ENCODE measurements at places on chromosomes 1 and 21.
A peak's percentile ranks its signal among the peaks of the same experiment; 100 is the strongest.

DNA sequence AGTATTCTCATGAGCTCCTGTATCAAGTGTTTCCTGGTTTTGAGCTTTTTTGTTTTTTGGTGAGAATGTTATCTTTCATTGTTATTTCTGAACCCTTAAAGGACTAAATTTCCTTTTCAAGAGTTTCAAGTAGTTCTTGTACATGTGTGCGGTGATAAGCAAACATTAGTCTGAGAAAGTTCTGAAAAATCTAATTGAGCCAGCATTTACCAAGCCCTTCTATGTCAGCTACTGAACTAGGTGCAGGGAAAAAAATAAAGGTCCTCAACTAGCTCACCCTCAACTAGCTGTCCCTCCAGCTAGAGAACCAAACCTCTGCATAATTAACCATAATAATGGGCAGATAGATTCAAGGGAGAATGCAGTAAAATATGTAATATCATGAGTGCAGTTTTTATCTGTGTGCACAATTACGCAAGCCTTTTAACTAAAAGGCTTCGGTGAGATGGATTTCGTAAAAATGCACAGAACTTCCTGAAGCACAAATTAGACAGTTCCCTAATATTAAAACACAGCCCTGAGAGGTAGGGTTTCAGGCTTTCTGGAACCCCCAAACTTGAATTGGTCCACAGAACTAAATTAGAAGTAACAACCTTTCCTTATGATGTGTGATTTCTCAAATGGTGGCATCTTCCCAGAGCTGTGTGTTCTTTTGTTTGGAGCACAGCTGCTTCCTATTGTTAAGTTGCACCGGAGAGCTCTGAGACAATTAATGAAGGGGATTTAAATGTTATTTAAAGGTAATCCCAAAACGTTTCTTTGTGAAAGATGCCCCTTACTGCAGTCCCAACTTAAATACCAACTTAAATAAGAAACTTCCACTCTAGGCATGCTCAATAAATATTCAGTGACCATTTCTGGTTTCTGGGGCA is 165.8 kb downstream of the NFIA start:
- DNase-seq, result no peak

- DNase-seq, result peak; percentile 50
Measured at GRCh38 chr1:2429780-2430591, 17.6 kb upstream of the PEX10 start.

- DNase-seq, result no peak
Measured at GRCh38 chr1:63918418-63918945, 144.7 kb downstream of the ROR1 start.

DNA sequence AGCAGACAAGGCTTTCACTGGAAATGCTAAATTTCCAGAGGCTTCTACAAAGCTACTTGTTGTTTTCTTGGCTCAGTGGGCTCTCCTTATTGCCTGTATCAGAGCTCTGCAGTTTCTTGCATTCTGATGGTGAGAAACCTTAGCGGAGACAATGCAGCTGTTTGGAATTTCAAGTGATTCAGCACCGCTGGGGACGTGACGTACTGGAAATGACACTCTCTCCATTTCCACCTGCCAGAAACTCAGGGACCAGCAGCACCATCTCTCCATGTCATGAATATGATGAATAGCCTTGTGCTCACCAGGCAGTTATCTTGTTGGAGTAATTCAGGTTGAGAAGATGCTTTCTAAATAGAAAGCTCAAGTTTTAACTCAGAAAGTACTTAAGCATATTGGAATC is 497.2 kb upstream of the DEPDC1 start:
- no peak for DNase-seq

- DNase-seq, result no peak
Measured at GRCh38 chr1:200506471-200506870, 96.6 kb upstream of the ZNF281 start.

DNA sequence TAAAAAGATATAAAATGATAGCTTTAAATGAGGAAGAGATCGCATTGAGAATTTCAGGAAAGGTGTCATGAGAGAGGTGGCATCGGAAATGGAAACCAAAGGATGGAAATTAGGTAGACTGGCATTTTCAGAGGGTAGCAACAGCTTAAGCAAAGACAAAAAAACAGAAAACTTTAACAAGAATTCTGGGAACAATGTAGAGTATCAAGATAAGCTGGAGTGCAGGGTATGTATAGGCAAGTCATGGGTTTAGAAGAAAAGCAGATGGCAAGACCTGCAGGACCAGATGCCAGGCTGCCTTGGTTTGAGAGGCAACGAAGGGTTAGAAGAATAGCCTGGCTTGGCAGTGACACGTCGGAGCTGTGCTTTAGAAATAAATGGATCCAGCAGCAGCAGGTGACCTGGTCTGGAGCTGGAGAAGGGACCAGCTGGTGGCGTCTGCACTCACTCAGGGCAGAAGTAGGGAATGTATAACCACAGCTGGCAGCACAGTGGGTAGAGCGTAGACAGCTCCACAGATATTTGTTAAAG is 149.4 kb upstream of the TIAM1 start:
- no peak for DNase-seq
